ENCODE measurements at places on chromosomes 3 and 15.

GRCh38 chr3:31926543-31926942 lies 54.5 kb downstream of the OSBPL10 start:
- DNase-seq = no peak

- DNase-seq = no peak
Observed at GRCh38 chr3:63876260-63876659, 12.6 kb downstream of the ATXN7 start.

DNA sequence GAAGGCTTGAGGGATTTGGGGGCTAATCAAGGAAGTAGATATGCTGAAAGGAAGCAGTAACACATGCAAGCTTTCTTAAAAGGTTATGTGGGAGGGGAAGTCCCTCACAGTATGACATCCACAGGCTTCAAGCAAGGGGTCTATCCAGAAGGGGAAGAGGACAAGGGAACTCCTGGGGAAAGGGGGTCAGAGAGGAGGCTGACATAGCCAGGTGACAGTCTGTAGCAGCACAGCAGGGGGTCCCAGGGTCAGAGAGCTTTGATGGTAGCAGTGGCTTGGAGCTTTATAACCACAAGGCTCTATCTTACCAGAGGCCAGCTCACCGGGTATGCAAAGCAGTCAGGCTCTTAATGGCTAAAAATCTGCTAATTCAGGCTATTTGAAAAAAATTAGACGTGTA lies 150.6 kb upstream of the NSMCE3 start:
- no peak for DNase-seq

- no peak for DNase-seq
Observed at GRCh38 chr3:182414586-182414985, 378.7 kb upstream of the ATP11B start.

DNA sequence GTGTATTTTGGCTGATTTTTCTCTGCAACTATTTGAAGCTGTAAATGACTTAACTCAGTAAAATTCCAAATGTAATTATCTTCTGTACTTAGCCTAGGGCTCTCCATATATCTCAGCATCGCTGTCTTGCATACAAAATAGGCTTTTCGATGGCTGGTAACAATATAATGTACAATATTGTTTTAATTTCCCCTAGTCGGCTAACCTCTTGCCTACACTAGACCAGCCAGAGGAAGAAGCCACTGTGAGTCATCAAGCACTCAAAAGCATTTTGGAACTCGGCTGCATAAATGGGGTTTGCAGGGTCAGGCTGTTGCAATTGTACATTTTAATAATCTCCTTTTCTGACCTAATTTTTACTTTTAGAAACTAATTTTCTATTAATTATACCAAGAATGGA lies 583.8 kb downstream of the FOXP1 start:
- no peak for DNase-seq

DNA sequence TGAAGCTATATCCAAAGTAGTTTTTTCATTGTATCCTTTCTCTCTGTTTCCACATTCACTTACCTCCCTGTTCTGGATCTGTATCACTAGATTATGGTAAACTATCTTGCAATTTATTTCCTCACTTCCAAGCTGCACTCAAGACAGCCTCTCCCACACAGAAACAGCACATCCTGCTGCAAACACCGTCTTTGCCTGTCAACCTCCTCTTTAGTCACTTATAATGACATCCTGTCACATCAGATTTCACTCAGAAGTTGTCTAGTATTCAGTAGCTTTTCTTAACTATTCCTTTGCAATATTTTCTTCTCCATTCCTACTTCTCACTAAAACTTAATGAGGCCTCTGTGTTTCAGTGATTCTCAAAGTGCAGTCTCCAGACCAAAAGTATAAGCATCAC lies 490.8 kb downstream of the IGSF11 start:
- DNase-seq = no peak

GRCh38 chr3:64213962-64214379 lies 11.3 kb downstream of the PRICKLE2 start:
- DNase-seq = no peak

DNA sequence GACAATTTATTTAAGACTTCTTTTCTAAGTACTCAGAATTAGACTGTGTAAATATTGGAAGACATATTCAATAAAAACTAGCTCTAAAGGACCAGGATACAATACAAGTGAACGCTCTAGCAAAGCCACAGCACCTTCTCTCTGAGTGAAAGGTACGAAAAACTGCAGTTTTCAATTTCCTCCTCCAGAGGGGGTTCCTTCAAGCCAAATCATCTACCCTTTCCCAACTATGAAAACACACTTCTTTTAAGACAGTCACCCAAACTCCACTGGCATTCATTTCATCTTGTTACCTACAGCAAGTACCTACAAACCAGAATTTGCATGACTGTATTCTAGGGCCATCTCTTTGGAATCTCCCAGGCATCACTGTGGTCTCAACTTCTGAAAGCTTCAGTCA lies 165.8 kb downstream of the ERC2 start:
- no peak for DNase-seq

DNA sequence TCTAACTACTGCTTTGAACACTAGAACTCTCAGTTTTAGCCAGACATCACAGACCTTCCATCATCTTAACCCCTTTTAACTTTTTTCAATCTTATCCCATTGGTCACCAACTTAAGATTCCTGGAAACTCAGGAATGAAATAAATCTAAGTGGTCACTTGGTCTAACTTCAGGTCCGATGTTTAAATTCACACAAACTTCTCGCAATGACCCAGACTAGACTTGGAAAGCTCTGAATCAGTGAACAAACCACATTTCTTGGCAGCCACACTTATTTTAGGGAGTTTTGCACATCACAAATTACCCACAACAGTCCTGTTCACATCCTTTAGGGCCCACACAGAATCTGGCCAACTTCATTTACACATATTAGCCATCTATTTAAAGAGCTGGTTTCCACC lies 118.9 kb downstream of the MAGI1 start:
- no peak for DNase-seq

DNA sequence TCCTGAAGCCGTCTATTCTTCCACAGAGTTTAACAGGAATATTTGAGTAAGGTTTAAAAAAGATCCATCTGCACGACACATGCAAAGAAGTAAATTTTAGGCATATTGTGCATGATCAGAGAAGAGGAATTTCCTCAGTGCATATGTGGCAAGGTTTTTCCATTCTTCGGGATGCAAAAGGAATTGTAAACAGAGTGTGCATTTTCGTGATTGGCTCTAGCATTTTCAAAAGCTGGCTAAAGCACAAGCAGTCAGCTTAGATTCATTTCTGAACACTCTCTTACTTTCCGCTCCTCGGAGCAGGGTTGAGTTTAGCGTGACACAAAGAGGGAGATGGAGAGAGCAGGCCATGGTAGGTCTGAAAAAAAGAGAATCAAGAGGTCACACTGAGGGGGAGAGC lies 128.2 kb downstream of the ADAMTS9 start:
- no peak for DNase-seq

GRCh38 chr3:53813229-53813628 lies 33.0 kb downstream of the CHDH start:
- no peak for DNase-seq

DNA sequence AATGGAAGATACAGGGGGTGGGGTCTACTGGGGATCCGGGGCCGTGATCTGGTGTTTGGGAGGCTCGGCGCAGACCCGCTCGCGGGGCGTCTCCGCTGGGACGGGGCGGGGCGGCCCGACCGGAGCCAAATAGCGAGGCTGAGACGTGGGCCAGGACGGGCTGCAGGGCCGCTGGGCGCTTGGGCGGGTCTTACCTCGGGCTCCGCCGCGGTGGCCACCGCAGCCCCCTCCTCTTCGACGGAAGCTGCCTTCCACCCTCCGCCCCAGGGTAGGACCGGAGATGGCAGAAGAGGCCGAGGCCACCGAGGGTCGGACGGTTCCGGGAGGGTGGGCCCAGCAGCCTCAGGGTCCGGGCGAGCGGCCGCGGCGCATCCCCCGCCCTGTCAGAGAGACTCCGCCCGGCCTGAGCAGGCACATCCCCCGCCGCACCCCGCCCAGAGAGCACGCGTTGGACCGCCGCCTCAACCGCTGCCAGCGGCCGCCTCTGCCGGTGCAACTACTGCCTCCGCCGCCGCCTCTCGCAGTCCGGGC lies 399 bp downstream of the MYO9A start:
- peak; percentile 46 for DNase-seq

DNA sequence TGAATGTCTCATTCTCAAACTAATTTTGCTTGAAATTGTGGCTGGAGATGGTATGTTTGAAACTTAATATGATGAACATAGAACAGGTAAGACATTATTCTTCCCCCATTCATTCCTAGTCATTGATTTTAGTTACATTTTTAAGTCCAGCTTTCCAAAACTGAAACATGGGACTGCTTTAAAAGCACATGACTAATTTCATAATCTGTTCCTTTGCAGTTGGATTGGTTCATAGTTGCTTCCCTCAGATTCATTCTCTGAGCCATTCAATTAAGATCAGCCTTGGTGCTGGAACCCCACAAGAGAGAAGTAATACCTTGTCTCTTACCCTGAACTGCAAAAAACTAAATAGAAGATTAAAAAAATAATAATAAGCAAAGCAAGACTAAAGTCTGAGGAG lies 87.5 kb upstream of the TGFBR2 start:
- DNase-seq = no peak

Data from GM19239 (cell line).